ENCODE measurements at places on chromosomes 5 and 9.

DNA sequence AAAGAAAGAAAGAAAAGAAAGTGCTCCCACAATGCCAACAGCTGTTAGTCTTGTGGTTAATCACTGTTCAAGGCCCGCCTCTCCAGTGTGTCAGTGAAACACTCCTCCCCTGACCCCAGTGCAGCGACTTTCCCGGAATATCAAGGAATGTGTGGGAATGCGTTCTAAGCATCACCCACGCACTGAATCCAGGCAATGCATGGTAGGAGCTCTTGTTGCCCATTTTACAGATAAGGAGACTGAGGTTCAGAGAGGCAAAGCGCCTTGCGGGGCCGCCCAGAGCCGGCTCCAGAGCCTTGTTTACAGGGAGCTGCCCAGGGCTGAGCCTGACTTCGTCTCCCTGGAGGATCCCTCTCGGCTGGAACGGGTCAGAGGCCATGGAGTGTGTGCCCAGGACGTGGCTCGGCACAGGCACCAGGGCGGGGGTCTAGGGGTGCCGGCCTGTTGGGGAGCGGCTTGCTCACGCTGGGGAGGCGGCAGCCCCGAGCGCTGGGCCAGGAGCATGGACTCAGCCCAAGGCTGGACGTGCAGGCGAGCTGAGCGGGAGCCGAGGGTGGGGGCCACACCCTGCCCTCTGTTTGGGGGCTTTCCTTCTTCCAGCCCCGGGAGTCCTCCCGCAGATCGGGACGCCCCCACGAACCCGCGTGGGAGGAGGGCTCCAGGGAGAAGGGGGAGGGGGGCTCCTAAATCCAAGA is 823 bp downstream of the ST6GALNAC6 start:
- DNase-seq = peak; percentile 63

DNA sequence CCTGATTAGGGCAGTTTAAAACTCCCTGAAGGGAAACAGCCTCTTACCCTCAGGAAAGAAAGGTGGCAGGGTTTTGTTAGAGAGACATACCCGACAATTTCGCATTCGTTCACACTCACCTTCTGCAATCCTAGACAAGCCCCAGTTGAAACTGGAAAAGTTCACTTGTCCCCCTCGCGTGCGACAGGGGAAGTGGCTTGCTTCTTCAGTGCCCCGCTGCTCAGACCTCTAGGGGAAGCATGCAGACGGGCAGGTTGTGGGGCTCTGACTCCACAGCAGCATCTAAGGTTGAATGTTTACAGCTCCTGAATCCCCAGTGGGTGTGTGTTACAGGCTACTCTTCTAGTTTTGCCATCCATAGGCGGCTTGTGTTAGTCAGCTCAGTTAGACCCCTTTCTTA is 575.7 kb upstream of the ACO1 start:
- DNase-seq = no peak

DNA sequence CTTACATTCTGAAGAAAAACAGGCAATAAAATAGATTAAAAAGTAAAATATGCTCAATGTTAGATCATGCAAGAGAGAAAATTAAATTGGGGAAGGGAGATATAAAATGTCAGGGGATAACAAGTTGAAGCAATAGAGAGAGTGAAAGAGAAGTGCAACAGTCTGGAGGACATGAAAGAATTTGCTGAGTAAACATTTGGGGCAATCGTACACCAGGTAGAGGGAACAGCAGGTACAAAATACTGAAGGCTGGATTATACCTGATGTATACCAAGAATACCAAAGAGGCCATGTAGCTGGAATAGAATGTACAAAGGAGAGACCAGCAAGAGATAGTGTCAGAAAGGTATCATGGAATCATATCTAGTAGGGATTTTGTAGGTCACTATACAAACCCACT is 300.8 kb downstream of the DNAH5 start:
- DNase-seq = no peak

- no peak for DNase-seq
Observed at GRCh38 chr9:800591-801150, 40.8 kb upstream of the DMRT1 start.

- no peak for DNase-seq
Observed at GRCh38 chr9:130707225-130707976, 13.8 kb downstream of the EXOSC2 start.

DNA sequence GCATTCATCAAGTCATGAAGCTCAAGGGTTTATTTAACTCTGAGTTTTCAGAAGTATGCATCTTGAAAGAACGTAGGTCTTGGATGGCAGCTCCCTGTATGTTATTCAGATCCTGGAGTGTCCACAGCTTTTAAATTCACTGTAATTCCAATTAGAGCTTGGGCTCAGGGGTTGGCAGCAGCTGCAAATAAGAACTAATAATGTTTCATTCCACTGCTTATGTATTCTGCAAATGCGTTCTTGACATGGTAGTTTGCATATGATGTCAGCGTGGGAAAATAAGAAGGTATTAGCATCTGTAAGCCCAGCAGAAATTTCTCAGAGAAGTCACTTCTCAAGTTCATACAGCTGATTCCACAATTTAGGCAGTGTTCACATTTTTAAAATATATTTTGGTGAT is 58.4 kb downstream of the RORB start:
- DNase-seq = no peak

DNA sequence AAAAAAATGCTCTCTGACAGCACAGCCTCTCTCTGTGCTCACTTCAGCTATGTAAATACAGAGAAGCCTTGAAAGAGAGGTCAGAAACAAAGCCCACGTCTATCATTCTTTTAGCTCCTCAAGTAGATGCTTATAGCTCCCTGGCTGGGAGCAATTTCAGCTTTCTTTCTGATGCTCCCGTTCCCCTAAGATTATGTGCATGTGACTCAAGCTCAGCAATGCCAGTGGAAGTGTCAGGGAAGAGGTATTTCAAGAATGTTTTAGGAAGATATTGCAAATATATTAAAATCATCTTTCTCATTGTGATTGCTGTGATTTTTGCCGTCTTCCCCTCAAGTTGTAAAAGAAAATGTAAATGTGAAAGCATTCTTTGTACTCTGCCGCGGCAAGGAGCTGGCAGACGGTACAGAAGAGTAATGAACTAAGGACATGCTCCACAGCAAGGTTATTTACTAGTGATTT is 1353.7 kb upstream of the ACO1 start:
- DNase-seq = no peak

DNA sequence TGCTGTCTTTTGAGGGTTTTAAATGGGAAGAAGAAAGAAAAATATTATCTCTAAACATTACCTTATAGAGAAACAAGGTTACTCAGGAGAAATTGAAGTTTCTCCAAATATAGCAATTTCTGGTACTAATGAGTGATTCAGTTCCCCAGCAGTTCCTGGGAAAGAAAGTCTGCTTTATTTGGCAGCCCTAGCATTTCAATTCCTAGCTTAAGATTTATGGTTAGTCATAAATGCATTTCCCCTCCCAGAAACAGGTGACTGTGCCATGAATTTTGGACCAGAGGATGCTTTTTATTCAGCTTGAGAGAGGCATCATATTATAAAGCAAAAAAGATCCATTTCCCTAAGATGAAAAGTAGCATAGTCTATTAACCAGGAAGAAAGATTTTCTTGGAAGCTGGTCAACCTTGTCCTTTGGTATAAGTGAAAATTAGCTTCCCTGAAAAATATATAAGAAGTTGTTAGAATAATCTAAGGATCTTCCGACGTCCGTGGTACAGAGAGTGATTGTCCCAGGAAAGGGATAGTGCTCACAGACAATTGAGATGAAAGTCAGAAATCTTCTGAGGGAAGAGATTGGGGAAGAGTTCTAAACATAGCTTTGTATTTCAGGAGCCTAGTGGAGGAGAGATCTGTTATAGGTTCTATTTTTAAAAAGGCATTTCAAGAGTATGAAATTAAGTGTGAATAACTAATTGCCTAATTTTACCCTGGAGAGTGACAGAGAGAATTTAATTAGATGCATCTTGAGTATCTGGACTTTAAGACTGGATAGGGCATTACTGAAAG is 164.9 kb downstream of the ESM1 start:
- peak; percentile 41 for DNase-seq

DNA sequence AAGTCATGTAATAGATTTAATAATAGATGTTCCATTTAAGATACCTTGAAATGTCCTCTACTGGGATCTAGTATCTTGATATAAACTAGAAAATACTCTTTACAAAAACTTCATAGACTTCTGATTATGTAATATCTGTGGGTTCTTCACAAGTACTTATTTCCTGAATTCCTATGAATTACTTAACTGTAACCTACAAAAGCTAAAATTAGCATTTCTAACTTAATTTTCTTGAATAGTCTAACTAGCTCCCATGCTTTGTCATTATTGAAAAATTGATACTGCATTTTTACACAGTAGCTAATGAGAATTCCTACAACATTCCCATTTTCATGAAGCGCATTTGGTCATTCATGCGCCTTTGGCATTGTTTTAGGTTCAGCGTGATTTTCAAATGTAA is 1828.2 kb downstream of the MAT2B start:
- DNase-seq = no peak

DNA sequence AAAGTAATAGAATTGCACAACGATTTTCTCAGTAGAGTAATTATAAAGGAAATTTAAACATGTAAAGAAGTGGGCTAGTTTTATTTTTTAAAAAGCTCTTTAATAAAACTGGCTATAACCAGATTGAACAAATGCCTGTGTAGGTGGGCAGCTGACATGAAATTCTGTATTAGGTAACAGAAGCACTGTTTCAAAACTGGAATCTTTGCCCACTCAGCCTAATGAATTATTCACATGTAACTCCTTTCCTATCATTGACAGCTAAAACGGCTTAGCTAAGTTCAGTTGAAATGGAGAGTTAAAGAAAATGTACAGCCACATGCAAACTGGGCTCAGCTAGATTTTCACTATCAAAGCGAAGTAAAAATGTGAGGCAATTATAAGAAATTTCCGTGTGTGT is 1300.1 kb upstream of the ACO1 start:
- DNase-seq = no peak

DNA sequence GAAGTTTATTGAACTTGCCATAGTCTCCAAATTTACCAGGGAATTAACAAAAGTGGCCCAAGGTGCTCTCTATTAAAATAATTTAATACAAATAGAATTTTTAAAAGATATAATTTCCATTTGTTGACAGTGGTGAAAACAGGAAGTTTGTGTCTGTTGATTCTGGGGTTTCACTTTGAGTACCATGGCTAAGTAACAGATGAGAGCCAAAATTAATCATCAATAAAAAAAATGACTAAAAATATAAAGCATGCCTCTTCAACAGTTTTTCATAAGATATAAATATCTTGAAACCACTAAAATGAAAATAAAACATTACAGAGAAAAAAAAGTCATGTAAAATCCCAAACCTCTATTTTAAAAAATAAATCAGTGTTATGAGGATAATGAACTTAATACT is 49.8 kb downstream of the SGCD start:
- no peak for DNase-seq

GRCh38 chr5:146137967-146138403 is 32.6 kb upstream of the PLAC8L1 start:
- DNase-seq = no peak

DNA sequence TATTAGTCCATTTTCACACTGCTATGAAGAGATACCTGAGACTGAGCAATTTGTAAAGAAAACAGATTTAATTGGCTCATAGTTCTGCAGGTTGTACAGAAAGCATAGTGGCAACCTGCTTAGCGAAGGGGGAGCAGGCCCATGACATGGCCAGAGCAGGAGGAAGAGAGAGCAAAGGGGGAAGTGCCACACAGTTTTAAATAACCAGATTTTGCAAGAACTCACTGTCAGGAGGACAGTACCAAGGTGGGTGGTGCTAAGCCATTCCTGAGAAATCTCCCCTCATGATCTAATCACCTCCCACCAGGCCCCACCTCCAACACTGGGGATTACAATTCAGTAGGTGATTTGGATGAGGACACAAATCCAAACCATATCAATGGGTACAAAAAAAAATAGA is 16.8 kb upstream of the PCSK5 start:
- no peak for DNase-seq

- DNase-seq = no peak
Observed at GRCh38 chr5:151295791-151296477, 7.6 kb downstream of the SLC36A3 start.

- no peak for DNase-seq
Observed at GRCh38 chr5:156245895-156246294, 81.1 kb upstream of the SGCD start.

- DNase-seq = no peak
Observed at GRCh38 chr5:109468288-109468676, 58.5 kb upstream of the PJA2 start.

GRCh38 chr5:152465140-152465539 is 60.1 kb upstream of the NMUR2 start:
- DNase-seq = no peak

DNA sequence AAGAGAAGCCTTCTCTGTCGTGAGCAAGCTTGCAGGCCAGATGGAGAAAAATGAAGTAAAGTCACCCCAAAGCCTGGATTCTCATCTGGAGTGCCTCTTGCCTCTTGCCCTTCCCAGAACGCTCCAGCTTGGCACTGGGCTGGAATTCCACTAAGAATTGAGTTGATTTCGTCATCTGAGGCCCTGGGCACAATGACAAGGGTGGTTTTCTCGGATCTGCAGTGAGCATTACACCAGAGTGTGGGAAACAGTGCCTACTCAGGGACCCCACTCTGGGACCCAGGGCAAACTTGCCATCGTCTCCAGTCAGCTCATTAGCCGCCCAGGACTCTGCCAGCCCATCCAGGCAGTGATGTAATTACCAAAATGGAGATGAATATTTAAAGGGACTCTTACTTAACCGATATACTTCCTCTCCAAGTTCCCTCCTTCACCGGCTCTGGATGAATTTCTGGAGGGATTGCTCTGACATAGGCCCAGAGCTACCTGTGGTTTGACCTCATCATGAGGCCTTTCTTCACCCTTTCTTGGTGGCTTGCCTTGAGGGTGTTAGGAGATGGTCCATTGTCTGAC is 44.7 kb upstream of the LCP2 start:
- no peak for DNase-seq

- DNase-seq = no peak
Observed at GRCh38 chr5:89097103-89097502, 214.1 kb upstream of the MEF2C start.

DNA sequence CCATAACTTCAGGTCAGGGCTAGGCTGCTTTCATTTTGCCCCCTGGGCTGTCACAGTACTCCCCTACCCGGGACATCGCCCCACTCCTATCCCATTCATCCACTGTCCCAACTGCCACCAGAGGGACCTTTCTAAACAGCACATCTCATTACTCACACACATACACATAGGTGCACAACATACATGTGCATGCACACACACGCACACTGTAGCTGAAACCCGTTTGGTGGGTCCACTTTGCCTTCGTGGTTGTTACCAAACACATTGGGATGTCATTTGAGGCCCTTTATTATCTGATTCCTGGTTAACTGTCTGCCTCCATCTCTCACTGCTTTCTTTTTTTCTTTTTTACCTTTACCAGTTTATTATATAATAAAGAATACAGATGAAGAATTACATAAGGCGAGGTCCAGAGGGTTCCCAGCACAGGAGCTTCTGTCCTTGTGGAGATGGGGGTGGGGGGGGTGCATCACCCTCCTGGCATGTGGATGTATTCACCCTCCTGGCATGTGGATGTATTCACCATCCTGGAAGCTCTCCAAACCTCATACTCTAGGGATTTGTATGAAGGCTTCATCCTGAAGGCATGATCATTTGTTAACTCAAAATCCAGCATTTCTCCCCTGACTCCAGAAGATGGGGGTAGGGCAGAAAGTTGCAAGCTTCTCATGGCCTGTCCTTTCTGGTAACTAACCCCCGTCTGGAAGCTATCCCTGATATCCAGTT is 186.0 kb downstream of the GOLPH3 start:
- DNase-seq = peak; percentile 73
